ENCODE measurements at places on chromosomes 3 and 15.
A peak's percentile ranks its signal among the peaks of the same experiment; 100 is the strongest.

GRCh38 chr3:157284688-157285087 is 124.7 kb upstream of the CCNL1 start:
- DNase-seq: no peak

GRCh38 chr3:156304406-156304805 is 184.0 kb downstream of the KCNAB1 start:
- no peak for DNase-seq

DNA sequence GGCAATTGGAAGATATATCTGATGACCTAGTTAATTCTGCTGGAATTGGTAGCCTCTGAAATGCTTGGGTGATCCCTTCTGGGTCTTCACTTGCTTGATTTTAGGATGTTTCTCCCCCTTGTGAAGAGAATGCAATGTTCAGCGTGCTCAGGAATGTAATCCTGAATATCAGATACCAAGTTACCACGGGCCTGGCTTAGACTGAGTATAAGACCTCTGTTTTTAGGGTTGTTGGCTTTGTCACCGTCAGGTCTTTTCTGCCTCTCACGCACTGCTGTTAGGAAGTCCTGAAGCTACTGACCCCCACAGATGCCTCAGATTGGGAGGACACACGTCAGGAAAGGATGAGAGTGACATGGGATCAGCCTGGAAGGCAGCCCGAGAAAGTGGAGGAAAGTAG is 198.5 kb downstream of the CDIN1 start:
- no peak for DNase-seq

DNA sequence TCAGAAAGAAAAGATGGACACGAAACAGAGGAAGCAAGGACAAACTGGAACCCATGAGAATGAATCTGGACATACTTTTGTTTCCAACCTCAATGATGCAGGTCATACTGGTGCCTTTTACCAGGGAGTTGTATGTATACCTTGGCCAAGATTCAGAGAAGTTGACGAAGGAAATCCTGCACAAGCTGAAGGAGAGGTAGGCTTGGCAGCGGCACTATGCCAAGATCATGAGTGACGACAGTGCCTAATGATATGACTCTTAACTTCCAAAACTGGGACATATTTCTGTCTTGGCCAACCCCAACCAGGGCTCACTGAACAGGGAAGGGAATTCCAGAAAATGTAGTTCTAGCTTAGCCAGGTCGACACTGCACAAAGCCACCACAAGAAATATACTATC is 149.2 kb upstream of the SLCO3A1 start:
- no peak for DNase-seq

DNA sequence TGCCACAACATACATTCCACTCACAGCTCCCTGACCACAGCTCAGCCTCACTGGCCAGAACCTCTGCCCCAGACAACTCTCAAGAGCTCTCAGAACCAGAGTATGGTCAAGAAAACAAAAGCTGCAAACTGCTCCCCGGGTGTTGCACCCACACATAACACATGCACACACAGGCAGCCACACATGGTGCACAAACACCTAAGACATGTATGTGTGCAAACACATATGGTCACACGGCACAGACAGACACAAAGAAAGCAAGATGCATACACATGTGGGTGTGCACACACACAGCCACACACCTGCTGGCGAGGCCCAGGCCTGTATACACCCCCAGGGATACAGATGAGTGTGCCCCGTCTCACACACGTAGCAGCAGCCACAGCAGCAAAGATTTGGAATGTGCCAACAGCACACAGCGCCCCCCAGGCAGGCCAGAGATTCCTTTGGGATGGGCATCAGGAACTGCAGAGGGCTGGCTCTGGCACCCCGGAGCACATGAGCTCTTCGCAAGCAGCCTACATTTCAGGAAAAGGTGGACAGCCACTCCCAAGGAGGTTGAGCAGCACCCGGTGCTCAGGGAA is 6.6 kb downstream of the KLF15 start:
- peak; percentile 33 for DNase-seq

- no peak for DNase-seq
These were observed 15.5 kb upstream of the GOLGA8B start for GRCh38 chr15:34598799-34599585.

DNA sequence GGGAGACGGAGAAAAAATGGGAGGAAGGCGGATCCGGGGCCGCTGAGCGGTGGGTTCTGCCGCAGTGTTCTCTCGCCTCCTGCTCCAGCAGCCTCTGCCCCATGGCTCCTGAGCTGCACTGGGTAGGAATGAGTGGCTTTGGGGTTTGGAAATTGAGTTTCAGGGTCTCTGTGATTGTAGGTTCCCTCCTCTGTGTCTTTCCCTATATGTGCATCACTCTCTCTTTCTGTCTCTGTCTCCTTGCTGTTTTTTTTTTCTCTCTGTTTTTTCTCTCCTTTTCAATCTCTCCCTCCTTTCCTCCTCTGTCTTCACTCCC is 1.9 kb downstream of the GRM7 start:
- no peak for DNase-seq

GRCh38 chr15:77546050-77546501 is 86.6 kb downstream of the LINGO1 start:
- no peak for DNase-seq

GRCh38 chr3:69764121-69764741 is 25.0 kb downstream of the MITF start:
- DNase-seq: no peak

DNA sequence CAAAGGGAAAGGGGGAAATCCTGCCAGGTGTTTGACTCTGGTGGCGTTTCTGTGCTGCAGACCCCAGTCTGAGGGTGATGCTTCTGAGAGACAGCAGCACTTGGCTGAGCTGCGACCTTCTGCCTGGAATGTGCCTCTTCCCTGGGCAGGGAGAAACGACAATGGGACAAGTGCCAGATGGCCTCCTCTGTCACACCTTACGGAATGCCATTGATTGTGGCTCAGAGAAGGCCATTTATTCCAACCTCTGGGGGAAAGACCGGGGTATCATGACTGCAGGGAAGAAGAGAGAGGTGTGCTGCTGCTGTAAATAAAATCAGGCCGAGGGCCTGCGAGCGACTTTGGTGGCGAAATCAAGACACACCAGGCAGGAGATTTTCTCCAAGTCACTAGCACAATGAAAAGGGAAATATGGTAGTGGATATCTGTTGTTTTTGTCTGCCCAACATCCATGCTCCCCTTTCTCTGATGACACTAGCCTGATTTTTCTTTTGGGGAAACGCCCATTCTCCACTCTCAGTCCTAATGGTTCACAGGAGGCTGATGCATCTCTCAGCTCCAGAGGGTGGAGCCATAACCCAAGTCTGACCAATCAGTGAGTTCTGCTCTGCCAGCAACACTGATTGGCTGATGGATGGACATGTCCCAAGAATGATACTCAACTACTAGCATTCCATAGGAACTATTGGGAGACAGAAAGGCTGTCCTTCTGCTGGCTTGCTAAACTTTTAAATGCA is 336.1 kb downstream of the FOXP1 start:
- no peak for DNase-seq
